ENCODE measurements at places on chromosomes 5 and 9. TPM values are rescaled to one million over a fixed set of nuclear protein-coding genes. Genes with fewer than 3 reads are reported as not detected.

ZNF883 gene
- 0.65 TPM for total RNA-seq

RAI14 gene
- total RNA-seq, result 54.2 TPM

STKLD1 gene
- total RNA-seq, result 0.64 TPM

ANKDD1B gene
- 0.09 TPM for total RNA-seq

ARID3C gene
- total RNA-seq, result 0.17 TPM

PCDHGA3 gene
- 0.02 TPM for total RNA-seq

F2RL2 gene
- total RNA-seq, result 3.6 TPM

HTR1A gene
- not detected for total RNA-seq

ZBTB6 gene
- total RNA-seq, result 5.4 TPM

ARPC5L gene
- total RNA-seq, result 54.8 TPM

ZBTB34 gene
- total RNA-seq, result 3.4 TPM

Measured in A549 treated with AZD2906 at 1 μM for 4 hours (cell line).